ENCODE measurements at places on chromosomes 1 and 21.

- DNase-seq, result no peak
These were observed 1.1 kb upstream of the COA6 start for GRCh38 chr1:234372011-234372757.

- DNase-seq, result peak; percentile 87
These were observed at the start of gene SLC2A5 for GRCh38 chr1:9069326-9070100. TSS of gene SLC2A5 (minus strand) at chr1:9069635. CDS start at chr1:9069536, 99 bp downstream.

GRCh38 chr1:59997479-59998115 is 71.0 kb upstream of the CYP2J2 start:
- no peak for DNase-seq

GRCh38 chr1:101567582-101568189 is 330.9 kb downstream of the S1PR1 start:
- DNase-seq, result peak; percentile 13

GRCh38 chr1:21262293-21263051 is 27.8 kb downstream of the ECE1 start:
- no peak for DNase-seq

DNA sequence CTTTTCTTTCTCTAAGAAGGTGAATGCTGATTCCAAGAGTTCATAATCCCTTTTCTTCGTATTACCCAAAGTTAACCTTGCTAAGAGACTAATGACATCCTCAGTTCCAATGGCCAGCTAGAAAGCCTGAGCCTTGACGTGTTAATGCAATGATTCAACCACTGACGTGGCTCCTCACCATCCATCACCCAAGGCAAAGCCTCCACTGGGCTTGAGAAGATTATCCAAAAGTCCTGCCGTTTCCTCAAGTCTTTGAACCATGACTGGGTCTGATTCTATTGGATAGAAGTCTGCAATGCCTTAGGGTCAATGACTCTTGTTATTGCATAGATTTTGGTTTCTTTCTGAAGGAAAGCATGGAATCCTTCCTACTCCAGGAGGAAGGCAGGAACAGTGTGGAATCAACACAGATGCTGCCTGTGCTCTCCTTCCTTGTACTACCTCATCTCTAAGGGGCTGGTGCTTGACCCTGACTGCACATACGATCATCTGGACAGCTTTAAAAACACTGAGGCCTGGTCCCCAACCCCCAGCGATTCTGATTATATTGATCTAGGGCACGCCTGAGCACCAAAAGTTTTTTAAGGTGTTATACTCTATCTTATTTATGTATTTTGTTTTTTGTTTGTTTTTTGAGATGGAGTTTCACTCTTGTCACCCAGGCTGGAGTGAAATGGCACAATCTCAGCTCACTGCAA is 69.3 kb upstream of the ANGPTL1 start:
- no peak for DNase-seq

DNA sequence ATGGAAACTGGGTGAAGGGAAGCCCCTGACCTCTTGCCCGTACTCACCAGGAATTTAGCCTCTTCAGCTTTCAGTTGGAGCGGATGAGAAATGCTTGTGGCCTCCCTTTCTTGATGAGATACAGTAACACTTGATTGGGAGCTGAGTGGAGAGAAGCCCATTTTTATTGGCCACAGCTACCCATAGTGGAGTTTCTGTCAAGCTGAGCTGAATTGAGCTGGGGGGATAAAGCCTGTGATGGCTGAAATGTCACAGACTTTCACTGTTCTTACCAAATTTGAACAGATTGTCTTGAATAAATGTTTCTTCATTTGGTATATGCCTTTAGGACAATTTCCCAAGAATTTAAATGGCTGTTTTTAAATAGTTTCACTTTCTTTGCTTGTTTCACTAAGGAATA is 125.9 kb downstream of the ZMYM4 start:
- no peak for DNase-seq

DNA sequence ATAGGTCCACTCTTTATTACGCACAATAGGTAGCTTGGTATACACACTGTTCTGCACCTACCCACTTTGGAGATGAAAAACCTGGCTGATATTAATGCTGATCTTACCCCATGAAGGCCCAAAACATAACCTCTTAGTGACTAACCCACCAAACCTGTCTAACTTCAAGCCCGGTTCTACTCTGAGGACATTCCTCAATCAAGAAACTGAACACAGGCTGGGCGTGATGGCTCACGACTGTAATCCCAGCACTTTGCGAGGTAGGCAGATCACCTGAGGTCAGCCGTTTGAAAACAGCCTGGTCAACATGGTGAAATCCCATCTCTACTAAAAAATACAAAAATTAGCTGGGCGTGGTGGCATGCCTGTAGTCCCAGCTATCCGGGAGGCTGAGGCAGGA is 50.5 kb downstream of the EYA3 start:
- DNase-seq, result no peak

DNA sequence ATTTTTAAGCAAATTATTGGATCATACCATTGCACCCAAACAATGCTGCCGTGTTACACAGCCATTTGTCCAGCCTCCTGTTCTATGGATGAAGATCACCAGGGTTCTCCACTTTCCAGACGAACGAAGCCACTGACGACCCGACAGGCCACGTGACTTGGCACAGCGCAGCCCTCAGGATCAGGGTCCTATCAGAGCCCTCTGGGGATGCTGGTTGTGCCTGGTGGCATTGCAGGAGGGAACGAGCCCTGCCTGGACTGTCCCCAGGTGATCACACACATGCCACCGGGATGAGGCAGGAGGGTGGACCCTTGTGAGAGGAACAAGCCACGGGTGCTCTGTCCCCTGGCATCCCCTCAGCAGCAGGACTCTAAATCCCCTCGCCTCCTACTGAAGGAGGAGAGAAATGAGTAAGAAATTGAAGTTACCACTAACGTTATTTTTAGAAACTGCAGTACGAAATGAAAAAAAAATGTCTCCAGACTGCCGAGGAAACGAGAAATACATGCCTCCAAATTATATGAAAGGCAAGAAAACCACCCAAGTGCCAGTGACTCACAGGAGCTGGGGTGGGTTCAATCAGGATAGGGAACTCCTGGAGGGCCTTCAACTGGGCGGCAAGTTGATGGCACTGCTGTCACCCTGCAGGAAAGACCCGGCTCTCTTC is 58.7 kb upstream of the PDE9A start:
- no peak for DNase-seq

DNA sequence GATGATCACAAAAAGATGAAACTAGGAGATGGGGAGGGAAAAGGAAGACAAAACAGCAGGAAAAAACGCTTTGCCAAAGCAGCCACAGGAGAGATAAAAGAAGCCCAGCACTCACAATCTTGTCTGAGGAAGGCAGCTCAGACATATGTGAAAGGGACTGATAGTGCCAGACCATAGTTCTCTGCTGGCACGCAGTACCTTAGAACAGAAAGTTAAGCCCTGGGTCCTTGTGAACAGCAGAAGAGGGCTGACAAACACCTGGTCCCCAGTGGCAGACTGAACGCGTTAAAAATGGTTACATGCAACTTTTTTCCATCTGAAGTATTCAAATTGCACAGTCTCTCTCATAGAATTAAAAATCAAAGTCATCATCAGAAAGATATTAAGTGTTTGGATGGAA is 433.2 kb upstream of the ADAMTS5 start:
- no peak for DNase-seq

DNA sequence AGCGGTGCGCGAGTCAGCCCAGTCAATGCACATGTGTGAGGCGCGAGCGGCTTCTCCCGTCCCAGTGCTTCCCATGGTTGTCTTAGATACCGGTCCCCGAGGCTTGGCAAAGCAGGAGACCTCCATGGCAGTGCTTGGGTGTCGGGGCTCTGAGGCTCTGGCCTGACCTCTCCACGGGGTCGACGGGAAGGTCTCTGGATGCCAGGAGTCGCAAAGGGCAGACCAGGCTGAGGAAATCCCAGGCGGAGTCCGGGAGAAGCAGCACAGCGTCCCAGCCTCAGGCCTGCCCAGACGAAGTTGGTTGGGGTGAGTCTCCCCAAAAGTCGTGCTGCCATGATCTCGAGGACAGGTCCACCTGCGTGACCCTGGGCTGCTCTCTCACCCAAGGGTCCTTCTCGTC is 3881.6 kb downstream of the SRGAP2C start:
- no peak for DNase-seq

- no peak for DNase-seq
These were observed 220.4 kb downstream of the RHOU start for GRCh38 chr1:228955691-228956090.

DNA sequence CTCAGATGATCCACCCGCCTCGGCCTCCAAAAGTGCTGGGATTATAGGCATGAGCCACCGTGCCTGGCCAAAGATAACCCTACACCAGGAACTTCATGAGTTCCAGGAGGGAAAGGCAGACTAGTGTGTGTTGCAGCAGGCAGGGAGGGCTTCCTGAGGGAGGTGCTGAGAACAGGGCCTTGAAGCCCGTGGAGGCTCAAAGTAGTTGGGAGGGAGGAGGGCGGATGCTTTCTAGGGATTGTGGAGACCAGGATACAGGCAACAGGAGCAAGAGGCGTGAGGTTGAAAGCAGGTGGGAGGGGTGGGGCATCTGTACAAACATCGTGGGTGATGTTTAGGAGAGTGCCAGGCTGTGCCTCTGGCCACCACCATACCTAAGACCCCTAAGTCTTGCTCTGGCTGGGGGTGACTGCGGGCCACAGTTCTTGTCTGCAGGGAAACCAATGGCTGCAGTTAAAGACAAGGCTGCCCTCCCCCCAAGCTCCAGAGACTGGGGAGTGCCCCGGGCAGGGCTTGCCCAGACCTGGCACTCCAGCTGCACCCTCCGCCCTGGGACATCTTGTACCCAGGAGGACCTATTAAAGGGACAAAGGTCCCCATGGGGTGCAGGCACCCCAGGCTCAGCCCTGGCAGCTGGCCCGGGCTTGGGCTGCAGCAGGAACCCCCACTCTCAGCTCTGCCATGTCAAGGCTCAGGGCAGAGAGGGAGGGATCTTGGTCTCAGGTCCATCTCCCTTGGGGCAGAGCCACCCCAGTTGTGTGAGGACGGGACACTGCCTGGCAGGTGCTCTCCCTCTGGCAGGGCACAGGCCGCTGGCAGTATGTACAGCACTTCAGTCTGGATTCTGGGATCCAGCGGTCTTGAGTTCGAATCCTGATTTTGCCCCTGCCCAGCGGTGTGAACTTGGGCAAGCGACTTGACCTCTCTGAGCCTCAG is 22.1 kb upstream of the CASZ1 start:
- no peak for DNase-seq

GRCh38 chr1:235319255-235319654 is 8.7 kb downstream of the ARID4B start:
- no peak for DNase-seq

DNA sequence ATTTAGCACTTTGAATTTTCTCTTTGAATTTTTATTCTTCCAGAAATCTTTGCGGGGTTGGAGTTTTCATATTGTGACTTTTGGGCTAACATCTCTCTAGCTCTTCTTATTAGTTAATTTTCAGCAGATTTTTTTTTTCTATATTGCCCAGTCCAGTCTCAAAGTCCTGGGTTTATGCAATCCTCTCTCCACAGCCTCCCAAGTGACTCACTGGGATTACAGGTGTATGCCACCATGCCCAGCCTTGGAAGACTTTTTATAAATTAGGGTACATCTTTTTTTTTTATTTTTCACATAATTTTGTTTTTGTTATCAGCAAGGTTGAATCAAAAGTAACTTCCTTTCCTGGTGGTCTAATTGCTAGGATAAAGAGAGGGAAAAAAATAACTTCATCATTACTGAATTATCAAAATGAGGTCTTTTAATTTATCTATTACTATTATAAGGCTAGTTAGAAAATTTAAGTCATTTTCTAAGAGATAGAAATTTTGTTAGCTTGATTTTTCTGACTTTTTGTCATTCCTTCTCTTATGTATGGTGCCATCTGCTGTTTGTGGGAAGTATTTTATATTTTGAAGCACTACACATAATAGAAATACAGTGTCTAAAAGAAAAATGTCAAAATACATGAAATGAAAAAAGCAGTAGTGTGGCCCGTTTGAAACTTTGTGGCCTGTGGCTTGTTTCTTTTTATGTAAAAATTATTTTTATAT is 273.4 kb upstream of the CACYBP start:
- DNase-seq, result no peak

- DNase-seq, result peak; percentile 80
These were observed at the start of gene MRPL39 for GRCh38 chr21:25607151-25608043. TSS of gene MRPL39 (minus strand) at chr21:25607481. CDS start at chr21:25607475, 6 bp downstream.

DNA sequence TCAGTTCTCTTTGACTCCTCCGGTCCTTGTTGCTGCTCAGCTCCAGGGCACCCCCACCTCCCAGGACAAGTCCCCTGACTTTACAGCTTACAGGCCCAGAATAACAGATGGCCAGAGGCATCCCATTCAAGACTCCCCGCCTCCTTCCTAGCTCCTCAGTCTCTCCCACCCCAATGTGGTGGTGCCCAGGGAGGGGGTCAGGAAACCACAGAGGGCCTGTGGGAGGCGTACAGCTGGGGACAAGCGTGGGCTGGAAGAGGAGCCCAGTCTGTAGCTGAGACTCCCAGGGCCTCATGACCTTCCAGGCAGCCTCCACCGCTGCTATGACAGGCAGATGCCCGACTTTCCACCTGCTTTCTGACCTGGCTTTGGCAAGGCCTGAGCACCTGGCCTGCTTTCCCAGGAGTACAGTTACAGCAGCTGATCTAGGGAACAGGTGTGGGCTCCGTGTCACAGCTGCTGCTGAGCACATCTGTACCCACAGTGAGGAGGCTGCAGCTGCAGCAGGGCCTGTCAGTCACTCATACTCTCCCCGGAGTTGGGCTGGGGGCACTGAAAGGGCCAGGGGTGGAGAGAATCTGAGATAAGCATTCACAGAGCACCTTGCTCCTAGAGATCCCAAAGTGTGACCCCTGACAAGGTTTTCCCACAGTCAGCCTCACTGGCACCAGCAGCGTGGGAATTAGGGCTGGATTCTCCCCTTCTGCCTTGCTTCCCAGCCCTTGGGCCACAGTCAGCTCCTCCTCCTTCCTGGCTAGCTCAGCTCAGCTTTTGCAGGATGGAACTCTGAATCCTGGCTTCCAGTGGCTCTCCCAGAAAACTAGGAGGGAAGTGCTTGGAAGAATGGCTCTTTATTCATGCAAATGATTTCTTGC is 7.1 kb upstream of the NAV1 start:
- no peak for DNase-seq

- DNase-seq, result no peak
These were observed 11.8 kb upstream of the AMIGO1 start for GRCh38 chr1:109521002-109521951.

- DNase-seq, result peak; percentile 86
These were observed 905 bp downstream of the BTBD19 start for GRCh38 chr1:44808938-44809917.

DNA sequence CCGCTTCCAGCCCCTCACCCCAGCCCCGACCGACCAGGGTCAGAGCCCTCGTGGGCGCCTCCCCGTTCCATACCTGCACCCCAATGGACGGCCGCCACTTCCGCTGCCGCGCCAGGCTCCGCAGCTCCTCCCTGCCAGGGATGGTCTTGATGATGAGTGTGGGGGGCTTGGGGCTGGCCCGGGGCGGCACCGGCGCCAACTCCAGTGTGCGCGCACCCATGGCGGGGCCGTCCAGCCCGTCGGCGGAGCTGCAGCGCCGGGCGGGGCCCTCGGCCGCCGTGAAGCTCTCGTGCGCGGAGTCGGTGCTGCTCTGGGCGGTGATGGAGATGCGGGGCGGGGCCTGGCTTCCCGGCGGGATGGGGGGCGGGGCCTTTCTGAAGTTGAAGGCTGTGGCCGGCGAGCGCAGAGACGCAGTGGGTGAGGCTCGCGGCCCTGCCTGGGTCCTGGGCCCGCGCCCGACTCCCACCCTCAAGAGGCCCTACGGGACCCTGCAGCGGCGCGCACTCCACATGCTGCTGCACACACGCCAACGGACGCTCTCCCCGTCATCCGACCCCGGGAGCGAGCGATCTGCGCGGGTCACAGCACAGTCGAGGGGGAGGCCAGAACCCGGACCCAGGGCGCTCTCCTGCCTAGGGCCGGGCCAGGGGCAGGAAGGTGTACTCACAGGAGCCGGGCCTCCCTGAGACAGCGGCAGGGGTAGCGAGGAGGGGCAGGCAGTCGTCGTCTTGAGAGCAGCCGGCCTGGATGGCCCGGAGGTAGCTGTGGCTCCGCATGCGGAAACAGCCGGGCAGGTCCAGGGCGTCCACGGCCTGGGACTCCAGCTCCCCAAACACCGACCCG is 26.1 kb upstream of the SMIM12 start:
- DNase-seq, result no peak
